Body of pancreas (tissue), 4 donors: ENCODE measurements at places on chromosomes 3 and 15. TPM values are rescaled to one million over a fixed set of nuclear protein-coding genes. Genes with fewer than 3 reads are reported as not detected.

GRCh38 chr15:69305204-69305931 lies 6.7 kb downstream of the PAQR5 start:
- H3K4me1 ChIP-seq = peaks cover 36% of the 10 kb centered on the region
- H3K36me3 ChIP-seq = no peaks in the 10 kb centered on the region
- peak overlapping the region; percentile 17 for H3K27ac ChIP-seq
- H3K4me3 ChIP-seq = no peak overlapping the region

- no peak for DNase-seq
- no peaks in the 10 kb centered on the region for H3K36me3 ChIP-seq
Measured at GRCh38 chr3:140207541-140207940, 272.6 kb downstream of the CLSTN2 start.

Gene CASR
- total RNA-seq = 11.9 TPM

DNA sequence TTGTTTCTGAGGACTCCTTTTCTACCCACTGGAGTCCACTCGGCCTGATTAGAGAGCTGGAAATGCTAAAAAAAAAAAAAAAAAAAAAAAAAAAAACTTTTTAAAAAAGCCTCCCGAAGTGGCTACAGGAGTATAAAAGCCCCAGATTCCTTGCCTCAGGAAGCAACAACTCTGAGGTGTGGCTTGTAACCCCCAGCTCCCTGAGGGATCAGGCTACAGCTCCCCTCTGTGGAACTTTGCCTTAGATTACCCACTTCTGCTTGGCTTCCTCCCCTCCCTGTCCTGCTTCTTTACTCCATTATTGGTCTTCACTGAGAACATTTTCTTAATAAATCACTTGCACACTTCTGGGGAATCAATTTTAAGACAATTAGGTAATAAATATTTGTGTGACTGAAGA lies 49.7 kb upstream of the GADL1 start:
- H3K4me1 ChIP-seq = no peaks in the 10 kb centered on the region
- no peaks in the 10 kb centered on the region for H3K36me3 ChIP-seq
- H3K27me3 ChIP-seq = no peaks in the 10 kb centered on the region
- H3K27ac ChIP-seq = no peak overlapping the region

DNA sequence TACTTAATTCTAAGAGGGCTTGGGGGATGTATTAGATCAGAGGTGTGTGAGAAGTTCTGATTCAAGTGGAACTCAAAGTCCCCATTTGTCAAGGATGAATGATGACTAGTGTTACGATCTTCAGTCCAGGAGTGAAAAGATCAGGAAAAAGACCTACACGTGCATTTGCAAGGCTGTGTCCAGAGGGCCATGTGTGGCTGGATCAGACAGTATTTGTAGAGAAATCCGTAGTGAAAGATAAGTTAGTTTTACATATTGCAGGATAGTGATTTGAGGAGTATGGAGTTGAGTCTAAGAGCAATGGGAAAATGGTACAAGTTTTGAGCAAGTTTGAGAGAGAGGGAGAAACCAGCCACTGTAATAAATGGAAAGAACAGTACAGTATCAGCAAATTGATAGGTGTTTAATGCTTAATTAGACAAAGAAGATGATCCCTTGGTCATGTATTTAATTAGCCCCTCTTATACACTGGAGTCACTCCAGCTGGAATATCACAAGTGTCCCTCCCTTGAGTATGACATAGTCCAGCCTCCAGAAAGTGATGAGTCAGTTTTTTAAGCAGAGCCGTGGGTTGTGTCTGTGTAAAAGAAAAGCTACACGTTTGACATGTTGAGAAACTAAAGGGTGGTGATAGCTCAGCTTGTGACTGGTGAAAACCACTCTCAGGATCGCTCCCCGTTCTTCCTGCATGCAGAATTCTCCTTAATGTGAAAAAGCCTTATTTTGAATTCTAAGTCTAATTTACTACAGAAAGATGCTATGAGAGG lies 348.8 kb downstream of the ROBO1 start:
- H3K4me3 ChIP-seq = no peak overlapping the region
- H3K36me3 ChIP-seq = no peaks in the 10 kb centered on the region
- no peaks in the 10 kb centered on the region for H3K4me1 ChIP-seq
- H3K27ac ChIP-seq = no peak overlapping the region
- peak; percentile 2 for DNase-seq
- H3K27me3 ChIP-seq = no peaks in the 10 kb centered on the region

DNA sequence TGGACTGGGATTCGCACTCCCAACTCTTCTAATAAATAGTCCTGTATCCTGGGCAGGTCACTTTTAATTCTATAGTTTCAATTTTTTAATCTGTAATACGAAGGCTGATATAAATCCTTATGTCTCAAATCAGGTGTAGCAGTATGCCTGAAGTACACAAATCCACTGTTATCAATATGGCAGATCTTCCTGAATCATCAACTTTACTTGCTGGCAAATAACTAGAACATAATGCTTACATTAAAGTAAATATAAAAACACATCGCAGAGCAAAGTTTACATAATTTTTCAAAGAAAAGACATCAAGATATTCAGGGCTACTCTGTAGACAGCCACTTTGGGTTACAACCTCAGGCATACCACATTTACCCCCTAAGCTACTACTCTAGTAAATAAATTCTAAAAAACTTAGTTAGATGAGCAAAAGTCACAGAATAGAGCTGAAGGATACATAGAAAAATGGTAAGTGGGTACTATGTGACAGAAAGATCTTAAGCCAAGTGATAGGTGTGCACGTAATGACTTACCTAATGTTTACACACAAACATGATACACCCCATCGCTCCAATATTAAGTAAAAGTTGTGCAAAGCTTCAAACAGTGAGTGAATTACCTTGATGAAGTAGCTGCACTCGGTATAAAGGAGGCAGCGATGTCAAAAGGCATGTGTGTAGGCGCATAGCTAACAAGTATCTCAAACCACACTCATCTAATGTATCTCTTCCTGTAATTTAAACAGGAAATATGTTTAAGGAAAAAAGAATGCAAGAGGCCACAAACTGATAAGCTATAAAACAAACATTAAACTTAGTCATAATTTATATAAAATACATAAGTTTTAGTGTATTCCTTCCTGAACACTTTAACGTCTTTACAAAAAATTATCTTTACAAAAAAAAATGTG lies 127.9 kb downstream of the DMXL2 start:
- H3K27me3 ChIP-seq = no peaks in the 10 kb centered on the region
- H3K4me1 ChIP-seq = peaks cover 28% of the 10 kb centered on the region
- no peak overlapping the region for H3K4me3 ChIP-seq
- H3K27ac ChIP-seq = no peak overlapping the region

Gene PTX3
- total RNA-seq = 13.5 TPM

DNA sequence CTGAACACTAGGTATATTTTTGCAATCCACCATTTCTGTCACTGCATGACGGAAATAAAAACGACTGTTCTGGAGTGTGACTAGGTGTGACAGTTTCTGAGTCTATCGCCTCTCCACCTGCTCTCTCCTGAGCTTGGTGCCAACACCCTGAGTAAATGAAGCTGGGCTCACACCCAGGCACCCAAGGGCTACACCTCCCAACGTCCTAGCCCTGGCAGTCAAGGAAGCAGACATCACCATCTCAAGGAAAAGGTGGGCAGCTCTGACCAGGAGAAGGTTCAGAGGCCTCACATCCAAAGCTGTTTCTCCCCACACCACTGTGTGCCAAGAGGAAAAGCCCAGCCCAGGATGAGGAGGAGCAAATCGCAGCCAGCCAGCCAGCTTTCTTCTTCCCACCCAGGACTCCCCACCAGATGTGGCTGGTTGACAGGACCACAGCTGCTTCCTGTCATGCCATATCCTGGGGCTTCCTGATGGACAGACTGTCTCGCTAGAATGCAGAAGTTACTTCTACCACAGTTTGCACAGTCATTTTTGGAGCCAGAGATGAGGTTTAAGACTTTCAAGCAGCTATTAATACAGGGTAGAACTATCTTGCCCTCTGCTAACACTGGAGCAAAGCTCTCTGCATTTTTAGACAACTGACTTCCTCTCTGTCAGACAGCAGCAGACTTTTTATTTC lies 3.3 kb downstream of the SCAMP2 start:
- H3K4me1 ChIP-seq = peaks cover 67% of the 10 kb centered on the region
- H3K27me3 ChIP-seq = no peaks in the 10 kb centered on the region
- no peaks in the 10 kb centered on the region for H3K36me3 ChIP-seq
- H3K4me3 ChIP-seq = no peak overlapping the region
- no peak overlapping the region for H3K27ac ChIP-seq

- no peak for DNase-seq
- no peaks in the 10 kb centered on the region for H3K36me3 ChIP-seq
- no peak overlapping the region for H3K27ac ChIP-seq
- no peaks in the 10 kb centered on the region for H3K27me3 ChIP-seq
Measured at GRCh38 chr15:51443282-51443914, 101.9 kb downstream of the GLDN start.

DNA sequence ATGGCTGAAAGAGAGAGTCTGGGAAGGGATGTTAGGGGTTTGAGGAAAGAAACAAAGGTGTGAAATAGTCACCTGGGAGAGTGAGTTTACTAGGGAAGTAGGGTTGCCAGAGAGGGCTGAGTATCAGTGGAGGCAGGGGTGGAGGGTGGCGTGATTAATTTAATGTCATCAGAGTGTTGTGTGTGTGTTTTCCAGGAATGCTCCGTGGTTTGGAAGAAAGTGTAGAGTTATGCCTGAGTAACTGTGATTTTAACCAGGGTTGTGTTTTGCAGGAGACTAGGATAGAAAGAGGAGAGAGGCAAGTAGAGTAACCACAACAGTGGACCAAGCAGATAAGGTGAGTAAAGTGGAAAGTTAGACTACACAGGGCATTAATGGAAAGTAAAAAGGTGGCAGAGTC lies 27.2 kb downstream of the PLD1 start:
- no peak for DNase-seq
- no peaks in the 10 kb centered on the region for H3K36me3 ChIP-seq
- H3K27me3 ChIP-seq = no peaks in the 10 kb centered on the region

DNA sequence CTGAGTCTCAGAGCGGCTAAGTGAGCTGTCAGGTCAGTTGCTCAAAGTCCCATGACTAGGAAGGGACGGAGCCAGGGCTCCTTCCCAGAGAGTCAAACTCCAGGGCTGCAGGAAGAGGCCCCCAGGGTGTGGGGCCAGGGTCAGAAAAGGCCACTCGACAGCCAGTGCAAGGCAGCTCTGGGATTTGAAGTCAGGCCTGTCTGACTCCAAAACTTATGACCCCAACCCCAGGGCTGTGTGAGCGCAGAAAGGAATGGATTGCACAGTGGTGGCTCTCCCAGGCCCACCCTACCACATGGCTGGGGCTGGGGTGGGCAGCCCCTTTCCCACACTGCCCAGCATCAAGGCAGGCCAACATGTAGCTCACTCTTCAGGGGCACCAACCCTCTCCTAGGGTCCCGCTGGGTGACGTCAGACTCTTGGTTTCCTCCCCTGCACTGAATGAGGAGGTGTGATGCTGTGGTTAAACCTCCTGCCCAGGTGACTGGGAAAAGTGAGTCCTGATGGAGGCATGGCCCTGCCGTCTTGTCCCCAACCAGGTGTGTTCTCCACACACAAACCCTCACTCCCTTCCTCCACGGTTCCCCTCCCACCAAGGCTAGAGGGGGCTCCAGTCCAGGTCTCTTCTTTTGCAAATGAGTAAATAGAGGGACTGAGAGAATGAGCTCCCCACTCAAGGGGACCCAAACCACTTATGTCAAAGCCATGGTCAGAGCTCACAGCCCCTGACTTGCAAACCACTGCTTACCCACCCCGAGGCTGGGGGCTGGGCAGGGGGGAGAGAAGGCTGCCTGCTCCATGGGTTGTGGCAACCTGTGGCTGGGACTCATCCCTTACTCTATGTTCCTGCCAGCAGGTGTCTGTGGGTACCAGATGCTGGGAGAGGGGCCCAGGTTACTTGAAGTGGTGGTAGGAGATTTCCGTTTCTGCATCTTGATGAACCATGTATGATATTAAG lies 23.8 kb upstream of the CORO2B start:
- no peak for DNase-seq
- no peaks in the 10 kb centered on the region for H3K36me3 ChIP-seq
- peaks cover 11% of the 10 kb centered on the region for H3K4me1 ChIP-seq
- no peak overlapping the region for H3K27ac ChIP-seq
- H3K27me3 ChIP-seq = peaks cover 10% of the 10 kb centered on the region
- no peak overlapping the region for H3K4me3 ChIP-seq

- no peak overlapping the region for H3K4me3 ChIP-seq
- no peak for DNase-seq
- H3K27ac ChIP-seq = no peak overlapping the region
- H3K4me1 ChIP-seq = no peaks in the 10 kb centered on the region
Measured at GRCh38 chr3:108448593-108448992, 61.8 kb downstream of the MYH15 start.

DNA sequence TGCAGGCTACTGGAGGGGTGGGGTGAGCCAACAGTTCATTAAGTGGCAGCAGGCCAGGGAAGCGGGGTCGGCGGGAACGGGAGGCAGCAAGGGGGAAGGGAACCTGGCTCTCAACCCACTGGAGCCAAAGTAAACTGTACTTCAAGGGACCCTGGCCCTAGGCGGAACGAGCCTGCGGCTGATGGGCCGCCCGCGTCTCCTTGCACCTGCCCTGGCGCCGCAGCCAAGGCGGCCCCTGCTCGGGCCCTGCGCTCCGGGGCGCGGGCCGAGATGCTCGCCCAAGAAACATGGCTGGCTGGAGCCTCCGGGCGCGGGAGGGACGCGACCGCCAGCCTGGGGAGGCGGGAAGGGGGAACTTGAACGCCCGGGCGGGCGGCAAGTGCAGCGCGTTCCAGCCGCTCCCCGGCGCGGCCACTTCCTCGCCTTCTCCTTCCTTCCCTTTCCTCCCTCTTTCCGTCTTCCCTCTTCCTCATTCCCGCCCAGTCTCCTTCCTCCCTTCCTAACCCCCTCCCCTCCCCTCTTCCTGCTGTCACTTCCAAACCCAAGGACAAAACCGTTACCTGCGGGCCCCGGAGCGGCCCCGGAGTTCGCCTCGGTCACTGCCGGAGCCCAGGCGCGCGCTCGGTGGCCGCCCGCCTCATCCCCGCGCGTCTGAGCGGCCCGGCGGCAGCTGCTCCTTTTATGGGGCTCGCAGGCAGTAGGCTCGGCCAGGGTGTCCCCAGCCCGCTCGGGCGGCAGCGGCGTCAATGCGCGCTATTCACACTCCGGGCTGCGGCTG lies 489.7 kb downstream of the MAGI1 start:
- no peaks in the 10 kb centered on the region for H3K36me3 ChIP-seq
- H3K27me3 ChIP-seq = no peaks in the 10 kb centered on the region
- no peak overlapping the region for H3K27ac ChIP-seq

Gene LMOD3
- not detected for total RNA-seq
